ENCODE measurements at places on chromosomes 6 and 20.

GRCh38 chr20:35510951-35511735, 18.3 kb downstream of the C20orf173 start:
- no peak for DNase-seq

DNA sequence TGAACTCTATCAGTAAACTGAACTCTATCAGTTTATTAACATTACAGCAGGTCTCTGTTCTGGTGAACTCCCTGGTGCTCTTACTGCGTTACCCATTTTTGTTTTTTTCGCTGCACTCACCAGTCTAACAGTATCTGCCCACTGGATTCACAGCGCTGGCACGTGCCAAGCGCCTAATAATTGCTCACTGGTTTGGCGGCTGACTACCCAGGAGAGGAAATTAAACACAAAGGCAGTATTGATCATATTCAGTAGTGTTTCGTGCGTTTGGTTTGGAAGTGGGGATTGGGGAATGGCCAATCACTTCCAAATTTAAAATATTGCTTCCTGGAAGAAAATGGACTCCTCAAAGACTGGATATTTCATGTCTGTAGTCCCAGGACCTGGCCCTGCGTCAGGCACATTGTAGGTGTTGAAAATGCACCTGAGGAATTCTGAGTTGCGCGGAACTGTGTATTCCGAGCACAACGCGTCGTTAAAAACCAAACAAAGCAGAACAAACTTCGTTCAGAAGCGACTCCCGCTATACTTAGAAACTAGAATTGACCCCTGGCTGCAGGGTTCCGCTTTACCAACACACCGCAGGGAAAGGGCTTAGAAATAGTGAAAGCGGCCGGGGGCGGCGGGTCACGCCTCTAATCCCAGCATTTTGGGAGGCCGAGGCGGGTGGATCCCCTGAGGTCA, 1.1 kb upstream of the RPS12 start:
- peak; percentile 62 for DNase-seq

DNA sequence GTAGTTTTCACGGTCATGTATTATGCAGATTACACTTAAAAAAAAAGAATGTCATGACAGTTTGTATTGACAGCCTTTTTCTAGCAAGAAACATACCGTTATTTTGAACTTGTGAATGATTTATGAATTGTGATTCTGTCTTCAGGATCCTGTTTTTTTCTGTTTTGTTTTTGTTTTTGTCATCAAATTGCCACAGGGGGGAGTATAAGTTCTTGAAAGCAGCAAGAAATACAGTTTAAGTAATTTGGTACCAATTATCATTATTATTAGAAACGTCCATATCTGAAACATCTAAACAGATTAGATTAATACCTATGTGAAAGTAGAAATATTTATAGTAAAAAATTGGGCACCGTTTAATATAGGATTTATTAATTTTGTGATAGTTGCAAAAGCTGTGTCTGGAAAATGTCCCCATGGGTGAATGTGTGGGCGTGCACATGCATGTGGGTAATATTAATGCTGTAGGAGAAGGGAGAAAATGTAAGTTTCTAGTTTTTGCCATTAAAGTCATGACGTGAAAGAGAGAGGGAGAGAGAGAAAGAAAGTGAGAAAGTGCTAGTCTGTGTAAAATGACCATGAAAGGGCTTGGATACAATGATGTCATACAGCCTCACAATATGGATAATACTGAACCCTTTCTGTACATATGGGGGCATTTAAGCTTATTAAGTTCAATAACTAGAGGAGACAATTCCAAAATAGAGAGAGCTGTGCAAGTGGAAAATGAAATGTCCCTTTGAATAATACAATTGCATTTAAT, 9.4 kb upstream of the CCN2 start:
- DNase-seq = no peak

DNA sequence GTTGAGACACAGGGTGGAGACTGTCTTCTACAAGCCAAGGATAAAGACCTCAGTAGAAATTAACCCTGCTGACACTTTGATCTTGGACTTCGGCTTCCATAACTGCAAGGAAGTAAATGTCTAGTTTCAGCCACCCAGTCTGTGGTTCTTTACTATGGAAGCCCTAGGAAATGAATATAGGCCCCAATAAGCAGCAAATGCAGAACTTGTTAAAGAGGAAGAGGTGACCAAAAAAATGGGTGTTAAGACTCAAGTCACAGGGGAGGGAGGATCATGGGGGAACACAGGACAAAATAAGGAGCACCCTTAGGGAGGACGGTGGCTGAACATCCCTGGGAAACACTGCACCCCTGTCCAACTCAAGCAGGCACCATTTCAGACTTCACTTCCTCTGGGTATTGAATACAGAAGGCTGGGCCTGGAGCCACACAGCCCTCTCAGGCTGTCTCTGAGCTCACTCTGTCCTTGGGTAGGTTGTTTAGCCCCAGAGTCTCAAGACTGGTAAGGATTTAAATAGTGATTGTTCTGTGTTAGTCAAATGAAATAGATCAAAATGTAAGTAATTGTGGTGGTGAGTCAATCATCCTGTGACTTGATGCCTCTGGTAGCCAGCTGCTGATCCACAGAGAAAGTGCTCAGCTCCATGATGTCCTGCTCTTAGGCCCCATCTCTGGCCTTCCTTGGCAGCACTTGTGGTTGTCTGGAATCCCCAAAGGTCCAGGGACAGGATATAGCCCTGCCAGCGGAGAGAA, 30.5 kb upstream of the SIRPD start:
- DNase-seq = no peak

GRCh38 chr6:114718186-114718585, 375.4 kb upstream of the HS3ST5 start:
- no peak for DNase-seq

- DNase-seq = no peak
Measured at GRCh38 chr6:15348528-15348927, 102.7 kb downstream of the JARID2 start.

- DNase-seq = no peak
Measured at GRCh38 chr6:74451953-74452352, 753.9 kb downstream of the COL12A1 start.

DNA sequence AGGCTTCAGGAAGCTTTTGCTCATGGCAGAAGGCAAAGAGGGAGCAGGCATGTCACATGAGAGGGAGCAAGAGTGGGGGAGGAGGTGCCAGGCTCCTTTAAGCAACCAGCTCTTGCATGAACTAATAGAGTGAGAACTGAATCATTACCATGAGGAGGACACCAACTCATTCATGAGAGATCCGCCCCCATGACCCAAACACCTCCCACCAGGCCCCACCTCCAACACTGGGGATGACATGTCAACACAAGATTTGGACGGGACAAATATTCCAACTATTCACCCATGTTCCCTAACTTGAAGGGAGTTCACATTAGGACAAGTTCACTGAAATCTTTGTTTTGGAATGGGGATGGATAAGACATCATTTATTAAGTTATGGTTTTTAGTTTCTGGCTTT, 155.2 kb upstream of the ESR1 start:
- DNase-seq = no peak

GRCh38 chr6:167543602-167544497, 219.0 kb downstream of the TTLL2 start:
- no peak for DNase-seq

DNA sequence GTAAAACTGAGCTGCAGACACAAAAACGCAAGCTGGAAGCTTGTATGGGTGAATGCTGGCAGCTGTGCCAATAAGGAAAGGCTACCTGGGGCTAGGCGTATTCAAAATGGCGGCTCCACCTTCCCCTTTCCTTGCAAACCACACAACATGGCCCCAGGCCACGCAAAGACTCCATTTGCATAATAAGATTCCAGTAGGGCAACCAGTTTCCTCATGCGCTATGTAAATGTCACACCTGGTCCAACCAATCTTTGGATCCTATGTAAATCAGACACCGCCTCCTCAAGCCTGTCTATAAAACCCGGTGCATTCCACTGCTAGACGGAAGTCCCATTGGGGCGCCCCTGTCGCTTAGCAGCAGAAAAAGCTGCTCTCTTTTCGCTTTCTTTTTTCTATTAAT, 505.9 kb upstream of the BTBD3 start:
- no peak for DNase-seq

GRCh38 chr6:75210885-75211739, 5.3 kb upstream of the COL12A1 start:
- peak; percentile 59 for DNase-seq

DNA sequence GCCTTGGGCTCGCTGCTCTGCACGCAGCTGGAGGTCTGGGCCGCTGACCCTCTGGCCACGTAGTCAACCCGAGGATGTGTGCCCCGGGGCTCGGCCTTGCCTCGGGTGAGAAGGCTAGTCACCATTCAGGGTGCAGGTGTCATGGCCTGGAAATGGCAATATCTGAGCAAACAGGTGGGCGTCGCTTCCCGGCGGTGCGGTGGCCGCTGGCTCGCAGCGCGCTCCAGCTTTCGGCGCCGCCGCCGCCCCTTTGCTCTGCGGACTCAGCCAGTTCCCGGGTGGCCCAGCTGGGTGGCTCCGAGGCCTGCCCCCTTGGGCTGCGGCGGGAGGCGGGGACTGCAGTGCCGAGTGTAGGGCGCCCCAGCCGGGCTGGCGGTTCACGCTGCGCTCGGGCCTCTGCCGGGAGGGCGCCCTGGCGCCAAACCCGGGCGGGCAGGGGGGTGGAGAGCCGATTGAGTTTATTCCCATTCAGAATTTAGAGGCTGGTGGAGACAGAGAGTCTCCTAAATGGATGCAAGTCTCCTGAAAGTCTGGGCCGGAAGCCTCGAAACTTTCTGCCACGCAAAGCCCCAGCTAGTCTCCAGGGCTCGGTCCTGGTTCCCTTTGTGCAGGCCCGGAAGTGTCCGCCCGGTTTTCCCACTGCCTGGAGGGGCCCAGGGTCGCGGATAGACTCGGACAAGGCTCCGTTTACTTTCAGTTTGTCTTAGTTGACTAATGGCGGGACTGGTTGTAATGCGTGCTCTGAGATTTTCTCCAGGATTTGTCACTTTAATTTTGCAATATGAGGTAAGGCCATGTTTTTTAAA, 11.3 kb upstream of the TFAP2A start:
- DNase-seq = no peak

DNA sequence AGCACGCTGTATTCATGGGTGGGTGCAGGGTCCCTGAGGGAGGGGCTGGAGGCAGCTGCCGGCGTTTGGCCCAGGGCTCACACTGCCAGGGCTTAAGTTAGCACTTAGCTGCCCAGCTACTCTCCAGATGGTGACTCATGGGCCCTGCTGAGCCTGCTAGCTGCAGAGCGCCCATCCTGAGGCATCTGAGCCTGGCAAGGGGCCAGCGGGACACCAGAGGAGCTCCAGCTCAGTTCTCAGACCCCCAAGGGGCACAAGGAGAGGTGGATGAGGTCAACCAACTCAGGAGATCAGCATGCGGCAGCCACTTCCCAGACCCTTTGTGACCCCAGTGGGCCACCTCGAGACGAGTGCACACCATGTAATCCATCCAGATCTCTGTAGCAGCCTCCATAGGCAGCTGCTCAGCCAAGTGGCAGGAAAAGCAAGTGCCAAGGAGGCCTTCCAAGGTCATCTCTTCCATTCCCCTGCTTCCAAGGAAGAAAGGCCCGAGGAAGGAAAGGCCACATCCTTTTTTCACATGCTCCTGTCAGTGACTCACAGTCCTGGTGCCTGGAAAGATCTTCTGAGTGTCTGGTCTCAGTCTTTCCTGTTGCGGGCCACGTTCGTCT, 35.3 kb downstream of the FOXP4 start:
- DNase-seq = no peak

GRCh38 chr6:68559716-68560115, 75.4 kb upstream of the ADGRB3 start:
- no peak for DNase-seq

DNA sequence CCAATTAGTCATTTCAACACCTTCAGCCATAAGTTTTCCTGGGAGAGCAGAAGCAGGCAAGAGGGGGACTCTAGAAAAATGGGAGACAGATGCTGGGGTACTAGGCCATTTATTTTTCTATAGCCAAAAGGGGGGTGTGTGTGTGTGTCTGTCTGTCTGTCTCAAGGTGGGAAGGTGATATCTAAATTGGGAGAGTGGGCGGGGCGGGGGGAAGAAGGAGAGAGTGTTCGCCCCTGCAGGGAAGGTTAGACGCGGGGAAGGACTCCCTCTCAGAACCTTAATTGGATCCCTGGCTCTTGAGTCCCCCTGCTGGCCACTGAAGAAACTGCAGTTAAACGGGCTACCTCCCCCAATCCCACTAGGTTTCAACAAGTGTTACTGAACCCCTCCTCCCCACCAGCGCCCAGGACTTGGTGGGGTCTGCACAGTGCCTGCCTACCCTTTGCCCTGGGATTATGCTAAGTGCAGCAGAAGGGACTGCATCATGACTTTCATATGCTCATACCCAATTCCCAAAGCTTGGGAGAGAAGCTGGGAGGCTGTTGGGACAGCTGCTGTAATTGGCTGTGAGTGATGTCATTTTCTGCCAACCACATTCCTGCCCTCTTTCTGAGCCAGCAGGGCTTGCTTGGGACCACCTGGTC, 45.8 kb downstream of the FOXP4 start:
- DNase-seq = peak; percentile 82

GRCh38 chr6:87482366-87482765, 9.6 kb downstream of the SLC35A1 start:
- DNase-seq = no peak

- DNase-seq = no peak
Measured at GRCh38 chr6:73042892-73043291, 182.4 kb downstream of the KHDC1L start.

DNA sequence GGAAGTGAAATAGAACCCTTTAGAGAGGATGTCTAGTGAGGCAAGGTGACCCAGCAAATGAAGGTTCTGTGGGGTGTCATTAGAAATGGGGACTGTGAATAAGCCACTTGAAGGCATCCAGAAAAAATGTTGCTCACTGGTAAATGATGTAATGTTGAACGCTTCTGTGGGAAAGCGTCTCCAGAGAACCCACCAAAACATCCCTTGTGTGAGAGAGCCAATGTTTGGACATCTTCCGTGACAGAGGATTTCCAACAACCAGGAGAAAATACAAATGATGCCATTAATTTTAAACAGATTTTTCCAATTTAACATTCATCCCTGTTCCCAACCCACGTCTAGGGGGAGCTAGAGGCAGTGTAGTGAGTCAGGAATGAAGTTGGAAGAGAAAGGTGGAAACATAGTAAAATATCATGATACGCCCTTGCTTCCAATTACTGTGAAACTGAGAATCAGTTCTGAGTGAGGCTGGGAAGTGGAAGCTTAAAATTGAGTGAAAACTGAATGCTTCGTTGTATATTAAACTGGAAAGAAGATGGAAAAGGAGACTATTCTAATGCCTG, 584.2 kb downstream of the CD109 start:
- no peak for DNase-seq

DNA sequence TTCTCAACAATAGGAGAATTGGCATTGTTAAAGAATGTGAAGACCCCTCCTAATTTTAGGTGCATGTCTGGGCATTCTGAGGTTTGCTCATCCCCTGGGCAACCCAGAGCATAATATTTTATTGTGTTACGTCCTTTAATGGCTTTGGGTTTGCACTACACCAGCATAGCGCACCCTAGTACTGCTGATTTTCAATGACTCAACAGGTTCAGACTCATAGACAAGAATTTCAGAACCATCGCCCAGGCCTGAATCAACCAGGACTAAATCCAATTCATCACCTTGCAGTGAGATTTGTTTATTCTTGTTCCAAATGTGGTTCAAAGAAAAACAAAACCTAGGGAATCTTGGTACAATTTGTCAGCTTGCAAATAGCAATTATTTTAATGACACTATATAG, 137.8 kb upstream of the PHACTR1 start:
- no peak for DNase-seq

Measured in activated CD8-positive, alpha-beta memory T cell treated with anti-CD3 and anti-CD28 coated beads, Interleukin-2, amount 10 ng/mL, durations not matched to agents 7 days and 5 days (primary cell).